ENCODE measurements at places on chromosomes 13 and 19. TPM values are rescaled to one million over a fixed set of nuclear protein-coding genes. Genes with fewer than 3 reads are reported as not detected.
A peak's percentile ranks its signal among the peaks of the same experiment; 100 is the strongest.

- peak; percentile 24 for DNase-seq
These were observed 102.1 kb downstream of the ITGBL1 start for GRCh38 chr13:101554420-101555125.

- DNase-seq = no peak
These were observed 554.5 kb downstream of the PCDH9 start for GRCh38 chr13:66675620-66676019.

LGALS7 gene
- total RNA-seq = not detected

GRCh38 chr19:44847144-44848035 lies 1.3 kb downstream of the NECTIN2 start:
- DNase-seq = peak; percentile 44

GRCh38 chr13:110677731-110678545 lies 28.0 kb downstream of the CARS2 start:
- no peak for DNase-seq

DNA sequence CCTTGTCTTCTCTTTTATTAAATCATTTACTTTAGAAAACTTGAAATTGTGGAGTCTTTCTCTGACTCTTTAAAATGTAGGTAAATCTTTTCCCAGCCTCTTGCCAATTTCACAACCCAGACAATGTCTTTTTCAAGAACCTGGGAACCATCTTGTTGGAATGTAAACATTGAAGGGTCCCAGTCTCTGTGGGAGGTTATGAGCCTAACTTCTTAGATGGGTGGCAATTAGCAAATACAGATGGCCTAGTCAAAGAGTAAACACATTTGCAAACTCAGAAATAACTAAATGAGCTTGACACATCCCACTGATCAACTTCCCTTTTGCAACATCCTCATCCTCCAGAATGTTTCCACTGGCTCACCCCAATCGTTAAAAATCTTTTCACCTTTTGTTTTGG lies 721.0 kb downstream of the PCDH9 start:
- DNase-seq = no peak

URAD gene
- total RNA-seq = not detected

TMEM59L gene
- 3.2 TPM for total RNA-seq

- no peak for DNase-seq
These were observed 9.8 kb downstream of the KCTD15 start for GRCh38 chr19:33806434-33806881.

- DNase-seq = no peak
These were observed 12.5 kb upstream of the CHERP start for GRCh38 chr19:16554776-16555175.

GRCh38 chr19:48925240-48925843 lies 8.2 kb upstream of the DHDH start:
- DNase-seq = peak; percentile 75

- peak; percentile 38 for DNase-seq
These were observed 80.3 kb upstream of the ARHGEF7 start for GRCh38 chr13:111034811-111035210.

DNA sequence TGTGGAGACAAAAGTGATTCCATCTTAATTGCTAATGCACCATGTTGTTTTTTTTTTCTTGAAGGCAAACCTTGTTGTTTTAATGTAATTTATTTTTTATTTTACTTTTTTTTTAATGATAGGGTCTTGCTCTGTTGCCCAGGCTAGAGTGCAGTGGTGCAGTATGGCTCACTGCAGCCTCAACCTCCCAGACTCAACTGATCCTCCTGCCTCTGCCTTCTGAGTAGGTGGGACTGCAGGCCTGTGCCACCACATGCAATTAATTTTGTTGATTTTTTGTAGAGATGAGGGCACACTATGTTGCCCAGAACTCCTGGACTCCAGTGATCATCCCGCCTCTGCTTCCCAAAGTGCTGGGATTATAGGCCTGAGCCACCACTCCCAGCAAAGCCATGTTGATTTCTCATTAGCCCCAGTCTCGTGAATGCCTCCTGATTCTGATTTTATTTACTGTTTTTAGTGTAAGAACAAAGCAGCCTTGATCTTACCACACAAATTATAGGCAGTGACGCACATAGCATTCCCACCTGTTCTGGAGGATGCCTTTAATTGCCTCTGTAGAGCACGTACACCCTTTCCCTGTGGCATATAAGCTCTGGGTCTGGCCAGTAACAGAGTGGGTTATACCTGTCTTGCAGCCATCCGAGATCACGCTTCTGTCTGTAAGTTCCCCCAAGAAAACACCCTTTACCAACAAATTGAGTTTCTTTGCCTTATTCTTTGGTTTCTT lies 150.4 kb downstream of the GGACT start:
- no peak for DNase-seq

UNC13A gene
- 0.30 TPM for total RNA-seq

ZNF628 gene
- 8.7 TPM for total RNA-seq

GRCh38 chr13:107233541-107233940 lies 665.6 kb upstream of the ARGLU1 start:
- DNase-seq = no peak

DDX49 gene
- 57.4 TPM for total RNA-seq

DNA sequence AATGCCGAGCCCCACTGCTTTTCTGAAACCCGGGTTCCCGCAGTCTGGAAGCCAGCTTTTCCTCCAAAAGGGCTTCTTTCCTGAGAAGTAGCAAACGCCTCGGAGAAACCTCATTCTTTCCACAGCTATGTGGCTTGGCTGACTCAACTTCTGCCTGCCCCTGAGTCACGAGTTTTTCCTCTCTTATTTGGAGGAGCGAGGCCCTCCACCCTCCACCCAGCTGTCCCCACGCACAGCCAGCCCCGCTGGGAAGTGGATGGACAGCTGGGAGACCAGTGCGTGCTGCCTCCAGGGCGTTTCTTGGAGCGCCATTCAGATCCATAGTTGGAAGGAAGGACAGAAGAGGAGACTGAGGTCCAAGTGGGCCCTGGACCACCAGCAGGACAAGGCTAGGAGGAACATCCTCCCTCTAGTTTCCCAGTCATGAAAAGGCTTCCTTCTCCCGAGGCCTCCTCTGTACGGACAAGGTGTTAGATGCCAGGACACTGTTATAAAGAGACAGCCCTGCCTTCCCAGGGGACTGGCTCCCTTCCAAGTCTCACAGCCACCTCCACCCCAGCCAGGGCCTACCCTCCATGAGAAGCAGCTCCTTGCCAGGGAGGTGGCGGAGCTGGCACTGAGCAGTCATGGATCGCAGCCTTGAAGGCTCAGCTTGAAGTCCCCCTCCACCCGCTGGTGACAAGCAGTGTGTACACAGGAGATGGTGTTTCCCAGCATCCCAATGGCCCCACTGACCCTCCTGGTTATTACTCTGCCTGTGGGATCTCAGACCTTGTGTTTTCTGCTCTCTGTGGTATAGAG lies 2.5 kb upstream of the PLEKHF1 start:
- peak; percentile 90 for DNase-seq

CCDC8 gene
- total RNA-seq = 10.6 TPM

SSC5D gene
- total RNA-seq = 54.8 TPM

DNA sequence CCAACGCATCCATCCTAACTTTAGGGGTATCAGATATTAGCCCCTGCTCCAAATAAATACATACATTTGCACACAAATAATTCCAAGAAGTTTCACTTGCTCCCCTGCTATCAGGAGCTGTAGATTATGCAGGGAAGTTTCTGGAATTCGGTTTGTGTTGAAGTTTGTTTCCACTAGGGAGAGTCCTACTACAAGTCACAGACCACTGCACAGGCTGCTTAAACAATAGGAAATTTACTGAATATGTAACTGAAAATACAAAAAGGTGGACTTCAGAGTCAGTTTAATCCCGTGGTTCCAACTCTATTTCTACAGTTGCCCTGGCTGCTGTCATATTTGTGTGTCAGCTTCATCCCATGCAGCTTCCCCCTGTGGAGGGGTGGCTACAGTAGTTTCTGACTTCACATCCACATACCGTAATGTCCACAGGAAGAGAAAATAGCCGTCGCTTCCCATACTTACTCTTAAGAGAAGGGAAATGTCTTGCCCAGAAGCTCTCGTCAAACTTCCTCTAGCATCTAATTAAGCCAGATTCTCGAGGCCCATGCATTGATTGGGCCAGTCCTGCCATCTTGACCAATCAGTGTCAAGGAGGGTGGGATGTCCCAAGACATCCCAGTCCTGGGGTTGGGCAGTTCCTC lies 286.6 kb downstream of the COG6 start:
- DNase-seq = no peak

- no peak for DNase-seq
These were observed 57.3 kb downstream of the KLF2 start for GRCh38 chr19:16381756-16382401.

- DNase-seq = no peak
These were observed 467.2 kb downstream of the ITGBL1 start for GRCh38 chr13:101919541-101920181.

DNA sequence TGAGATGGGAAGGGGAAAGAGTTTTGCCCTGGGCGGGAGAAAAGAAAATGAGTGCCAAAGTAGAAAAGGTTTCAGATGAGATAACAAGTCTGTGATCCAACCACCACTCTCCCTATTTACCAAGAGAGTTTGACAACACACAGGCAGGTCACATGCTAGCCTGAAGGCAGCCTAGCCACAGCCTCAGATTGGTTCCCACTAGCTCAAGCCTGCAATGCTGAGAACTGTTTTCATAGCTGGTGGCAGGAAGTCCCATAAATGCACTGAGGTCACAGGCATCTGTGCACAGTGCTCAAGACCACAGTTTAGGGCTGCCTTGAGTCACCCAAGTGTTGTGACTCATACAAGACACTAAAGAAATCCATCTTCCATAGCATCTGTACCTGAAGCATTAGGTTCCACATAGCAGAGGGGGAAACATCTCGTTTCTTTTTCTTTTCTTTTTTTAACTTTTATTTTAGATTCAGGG lies 18.5 kb upstream of the POP4 start:
- peak; percentile 77 for DNase-seq

Data from HFFc6 (cell line).